Caco-2 (cell line): ENCODE measurements at places on chromosomes 12 and 14.

- no peak for DNase-seq
These were observed 7.8 kb downstream of the CKB start for GRCh38 chr14:103514596-103515421.

- DNase-seq, result no peak
These were observed 14.6 kb downstream of the ACTR6 start for GRCh38 chr12:100215209-100215608.

DNA sequence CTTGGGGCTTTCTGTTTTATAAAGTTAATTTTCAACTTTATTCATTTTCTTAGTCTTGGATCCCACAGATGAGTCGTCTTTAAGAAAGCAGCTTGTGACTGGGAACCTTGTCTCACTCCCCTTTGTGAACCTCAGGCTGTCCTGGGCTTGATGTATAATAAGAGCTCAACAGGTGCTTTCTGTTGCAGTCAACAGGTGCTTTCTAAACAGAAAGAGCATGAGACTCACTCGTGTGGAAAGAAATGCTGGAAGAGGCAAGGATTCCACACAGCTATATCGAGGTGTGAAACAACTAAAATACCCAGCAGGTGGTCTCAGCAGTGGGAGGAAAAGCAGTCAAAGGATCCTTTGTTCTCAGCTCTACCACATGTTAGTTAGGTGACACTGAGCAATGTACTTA, 398.9 kb downstream of the EGLN3 start:
- no peak for DNase-seq

DNA sequence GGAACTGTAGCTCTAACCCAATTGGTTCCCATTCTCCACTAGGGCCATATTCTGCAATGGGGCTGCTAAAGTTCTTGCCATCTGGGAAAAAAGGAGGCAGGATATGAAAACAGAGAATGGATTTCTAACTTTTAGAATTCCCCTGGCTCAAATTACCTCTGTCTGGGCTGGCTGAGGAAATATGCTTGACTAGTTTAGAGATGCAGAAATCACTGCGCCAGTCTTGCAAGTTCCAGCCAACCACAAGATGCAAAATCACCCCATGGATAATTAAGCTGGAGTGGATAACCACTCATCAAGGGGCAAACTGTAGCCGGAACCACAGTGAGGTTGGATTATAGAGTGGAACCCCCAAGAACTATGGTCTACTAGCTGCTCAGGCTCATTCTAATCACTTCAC, 126.3 kb downstream of the RALGAPA1 start:
- DNase-seq, result no peak

DNA sequence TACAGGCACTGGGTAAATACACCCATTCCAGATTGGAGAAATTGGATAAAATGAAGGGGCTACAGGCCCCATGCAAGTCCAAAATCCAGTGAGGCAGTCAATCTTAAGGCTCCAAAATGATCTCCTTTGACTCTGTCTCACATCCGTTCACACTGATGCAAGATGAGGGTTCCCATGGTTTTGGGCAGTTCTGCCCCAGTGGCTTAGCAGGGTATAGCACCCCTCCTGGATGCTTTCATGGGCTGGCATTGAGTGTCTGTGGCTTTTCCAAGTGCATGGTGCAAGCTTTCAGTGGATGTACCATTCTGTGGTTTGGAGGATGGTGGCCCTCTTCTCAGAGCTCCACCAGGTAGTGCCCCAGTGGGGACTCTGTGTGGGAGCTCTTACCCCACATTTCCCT, 427.2 kb downstream of the TRHDE start:
- no peak for DNase-seq

DNA sequence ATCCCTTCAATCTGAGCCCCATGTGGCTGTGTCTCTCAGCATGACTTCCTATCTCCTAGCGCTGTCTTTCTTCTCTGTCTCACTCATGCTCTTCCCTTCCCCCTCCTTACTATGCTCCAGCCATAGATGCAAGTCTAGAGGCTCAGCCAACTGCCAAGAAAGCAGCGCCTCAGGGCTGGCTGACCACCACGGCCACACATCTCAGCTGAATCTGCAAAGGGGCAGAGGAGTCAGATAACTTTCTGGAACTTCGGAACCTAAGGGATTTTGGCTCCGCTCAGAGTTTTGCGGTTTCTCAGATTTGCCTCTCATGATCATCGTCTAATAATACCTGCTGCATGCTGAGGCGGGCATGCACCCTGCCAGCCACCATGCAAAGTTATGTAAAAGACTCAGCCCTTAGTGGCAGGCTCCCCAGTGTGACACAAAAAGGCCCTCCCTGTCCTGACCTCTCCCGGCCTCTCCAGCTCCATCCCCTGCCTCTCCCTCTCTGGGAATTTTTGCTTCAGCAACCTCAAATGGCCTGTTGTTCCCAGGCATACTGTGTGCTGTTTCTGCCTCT, 5.0 kb upstream of the FGF6 start:
- no peak for DNase-seq
